Sigmoid colon (tissue), 7 donors: ENCODE measurements at places on chromosomes 12 and 14. TPM values are rescaled to one million over a fixed set of nuclear protein-coding genes. Genes with fewer than 3 reads are reported as not detected.

GRCh38 chr12:42568952-42569915 lies 20.3 kb downstream of the PRICKLE1 start:
- peaks cover 4% of the 10 kb centered on the region for H3K4me1 ChIP-seq
- H3K27me3 ChIP-seq = no peaks in the 10 kb centered on the region
- no peak for DNase-seq
- no peaks in the 10 kb centered on the region for H3K36me3 ChIP-seq
- H3K4me3 ChIP-seq = no peak overlapping the region

- H3K36me3 ChIP-seq = no peaks in the 10 kb centered on the region
- no peak overlapping the region for H3K4me3 ChIP-seq
- DNase-seq = no peak
- no peaks in the 10 kb centered on the region for H3K4me1 ChIP-seq
- peaks cover 38% of the 10 kb centered on the region for H3K27me3 ChIP-seq
These were observed 4.7 kb downstream of the LTB4R start for GRCh38 chr14:24315807-24316596.

- H3K27ac ChIP-seq = no peak overlapping the region
- H3K36me3 ChIP-seq = no peaks in the 10 kb centered on the region
- H3K4me1 ChIP-seq = no peaks in the 10 kb centered on the region
- no peak for DNase-seq
- no peak overlapping the region for H3K4me3 ChIP-seq
These were observed 134.4 kb upstream of the AMIGO2 start for GRCh38 chr12:47214001-47214619.

GRCh38 chr14:29558516-29558915 lies 369.1 kb downstream of the PRKD1 start:
- H3K36me3 ChIP-seq = no peaks in the 10 kb centered on the region
- peaks cover 14% of the 10 kb centered on the region for H3K4me1 ChIP-seq
- H3K27me3 ChIP-seq = no peaks in the 10 kb centered on the region

The DBX2 gene
- not detected for polyA plus RNA-seq

- no peak overlapping the region for H3K27ac ChIP-seq
- no peaks in the 10 kb centered on the region for H3K27me3 ChIP-seq
- H3K36me3 ChIP-seq = no peaks in the 10 kb centered on the region
- no peak for DNase-seq
- no peak overlapping the region for H3K4me3 ChIP-seq
These were observed 23.1 kb downstream of the PPTC7 start for GRCh38 chr12:110560048-110560447.

DNA sequence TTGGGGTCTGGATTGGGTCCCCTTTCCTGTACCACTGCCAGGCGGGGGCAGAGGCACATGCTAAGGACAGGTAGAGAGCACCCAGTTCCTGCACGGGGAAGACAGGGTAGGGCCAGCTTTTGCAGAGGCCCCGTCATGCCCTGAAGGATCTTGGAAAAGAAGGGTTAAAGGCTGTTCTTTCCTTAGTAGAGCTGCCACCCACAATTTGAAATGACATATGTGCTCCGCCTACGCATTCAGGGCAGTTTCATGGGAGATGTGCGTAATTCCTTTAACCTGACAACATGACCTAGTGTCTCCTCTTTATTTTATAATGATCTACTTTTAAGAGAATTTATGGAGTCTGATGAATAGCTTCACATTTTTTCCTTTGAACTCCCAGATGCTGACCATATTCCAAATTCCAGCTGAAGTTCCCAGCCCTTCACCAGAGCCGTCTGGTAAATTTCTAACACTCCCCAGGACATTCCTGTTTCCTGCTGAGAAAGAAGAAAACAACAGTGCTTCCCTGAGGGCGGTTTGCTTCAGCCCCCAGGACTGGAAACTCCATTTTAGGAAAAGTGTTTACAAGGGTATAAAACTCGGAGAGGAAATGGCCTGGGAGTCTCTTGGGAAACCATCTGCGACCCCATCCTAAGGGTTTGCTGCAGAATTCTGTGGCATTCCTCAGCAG lies 58.9 kb upstream of the PLEKHG3 start:
- no peaks in the 10 kb centered on the region for H3K36me3 ChIP-seq
- peak overlapping the region; percentile 18 for H3K4me3 ChIP-seq
- peak; percentile 86 for DNase-seq
- no peaks in the 10 kb centered on the region for H3K27me3 ChIP-seq
- H3K4me1 ChIP-seq = peaks cover 18% of the 10 kb centered on the region
- peak overlapping the region; percentile 85 for H3K27ac ChIP-seq

DNA sequence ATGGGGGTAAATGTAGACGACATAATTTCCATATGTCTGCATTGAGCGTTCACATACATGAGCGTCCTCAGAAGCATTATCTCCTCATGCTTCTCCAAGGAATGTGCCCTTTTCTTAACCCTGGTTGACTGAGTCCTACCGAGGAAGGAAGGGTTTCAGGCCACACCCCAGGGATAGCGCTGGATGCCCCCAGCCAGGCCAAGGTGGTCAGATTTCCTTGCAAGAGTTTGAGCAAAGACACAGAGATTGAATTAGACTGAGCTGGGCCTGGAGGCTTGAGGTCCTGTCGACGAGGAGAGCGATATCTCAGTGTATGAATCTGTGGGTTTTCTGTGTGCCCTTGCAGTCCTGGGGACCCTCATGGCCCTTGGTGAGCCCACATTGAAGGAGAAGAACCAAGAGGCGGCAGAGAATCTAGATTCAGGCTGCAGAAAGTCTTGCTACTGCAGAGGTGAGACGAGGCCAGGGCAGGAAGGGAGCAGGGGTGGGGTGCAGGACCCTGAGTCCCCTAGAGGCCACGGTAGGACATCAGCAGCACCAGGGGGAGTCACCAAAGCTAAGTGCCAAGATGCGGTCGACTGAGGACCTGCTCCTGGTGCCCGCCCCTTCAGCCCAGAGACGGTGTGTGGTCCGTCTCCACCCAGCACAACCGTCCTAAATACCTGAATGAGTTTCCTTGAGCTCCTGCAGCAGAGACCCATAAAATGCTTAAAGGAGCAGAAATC lies 94.7 kb upstream of the DIO3 start:
- H3K36me3 ChIP-seq = no peaks in the 10 kb centered on the region
- no peak overlapping the region for H3K27ac ChIP-seq
- H3K4me1 ChIP-seq = no peaks in the 10 kb centered on the region
- DNase-seq = no peak

GRCh38 chr14:70029296-70030132 lies 150.3 kb downstream of the SMOC1 start:
- peaks cover 6% of the 10 kb centered on the region for H3K27me3 ChIP-seq
- DNase-seq = no peak
- no peaks in the 10 kb centered on the region for H3K4me1 ChIP-seq
- H3K27ac ChIP-seq = no peak overlapping the region

The CDCA3 gene
- polyA plus RNA-seq = 31.2 TPM

DNA sequence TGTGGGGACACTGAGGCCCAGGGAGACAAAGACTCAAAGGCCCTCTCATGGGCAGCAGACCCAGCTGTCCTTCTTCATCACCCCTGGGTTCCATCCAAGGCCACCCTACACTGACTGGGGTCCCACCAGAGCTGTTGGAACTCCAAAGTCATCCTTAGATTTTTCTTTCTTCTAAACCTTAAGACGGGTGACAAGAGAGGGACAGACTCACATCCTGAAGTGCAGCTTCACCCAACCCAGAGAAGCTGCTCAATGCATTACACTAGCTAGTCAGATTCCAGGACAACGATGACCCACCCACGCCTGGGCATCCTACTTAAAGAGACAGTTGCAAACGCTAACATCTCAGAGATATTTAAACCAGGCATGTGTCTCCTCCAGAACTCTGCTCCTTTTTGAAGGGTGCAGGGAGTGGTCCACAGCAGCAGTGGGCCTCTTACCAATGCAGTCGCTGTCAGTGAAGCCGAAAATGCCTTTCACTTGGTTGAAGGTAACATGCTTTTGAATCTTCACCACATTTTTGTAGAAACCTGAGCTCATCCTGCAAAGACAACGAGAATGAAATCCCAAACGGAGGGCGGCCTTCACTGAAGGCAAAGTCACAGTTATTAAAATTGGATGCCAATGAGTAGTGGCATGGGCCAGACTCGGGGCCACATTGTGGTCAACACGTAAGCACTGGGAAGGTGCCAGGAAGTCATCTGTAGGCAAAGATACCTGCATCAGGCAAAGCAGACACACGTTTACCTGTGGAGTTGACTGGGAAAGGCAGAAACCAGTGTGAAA lies 23.4 kb downstream of the SLC25A47 start:
- no peaks in the 10 kb centered on the region for H3K4me1 ChIP-seq
- no peak overlapping the region for H3K4me3 ChIP-seq
- no peak overlapping the region for H3K27ac ChIP-seq
- peaks cover 31% of the 10 kb centered on the region for H3K36me3 ChIP-seq
- no peak for DNase-seq

GRCh38 chr14:101726954-101727302 lies 34.6 kb upstream of the PPP2R5C start:
- H3K4me3 ChIP-seq = no peak overlapping the region
- peaks cover 8% of the 10 kb centered on the region for H3K27me3 ChIP-seq
- DNase-seq = no peak
- H3K4me1 ChIP-seq = no peaks in the 10 kb centered on the region

- H3K4me3 ChIP-seq = no peak overlapping the region
- H3K36me3 ChIP-seq = no peaks in the 10 kb centered on the region
- no peak overlapping the region for H3K27ac ChIP-seq
- DNase-seq = no peak
- no peaks in the 10 kb centered on the region for H3K4me1 ChIP-seq
These were observed 982 bp upstream of the NINJ2 start for GRCh38 chr12:664075-664778.

GRCh38 chr12:71900091-71900490 lies 38.6 kb upstream of the TPH2 start:
- no peaks in the 10 kb centered on the region for H3K4me1 ChIP-seq
- no peak for DNase-seq
- H3K36me3 ChIP-seq = peaks cover 36% of the 10 kb centered on the region

The SLC4A8 gene
- under 0.01 TPM for polyA plus RNA-seq

The PTPRB gene
- 7.9 TPM for polyA plus RNA-seq

The HOXC11 gene
- polyA plus RNA-seq = not detected

GRCh38 chr14:23377573-23378563 lies 1.0 kb downstream of the CMTM5 start:
- no peak overlapping the region for H3K4me3 ChIP-seq
- DNase-seq = no peak
- no peaks in the 10 kb centered on the region for H3K4me1 ChIP-seq
- H3K36me3 ChIP-seq = no peaks in the 10 kb centered on the region
- no peak overlapping the region for H3K27ac ChIP-seq

DNA sequence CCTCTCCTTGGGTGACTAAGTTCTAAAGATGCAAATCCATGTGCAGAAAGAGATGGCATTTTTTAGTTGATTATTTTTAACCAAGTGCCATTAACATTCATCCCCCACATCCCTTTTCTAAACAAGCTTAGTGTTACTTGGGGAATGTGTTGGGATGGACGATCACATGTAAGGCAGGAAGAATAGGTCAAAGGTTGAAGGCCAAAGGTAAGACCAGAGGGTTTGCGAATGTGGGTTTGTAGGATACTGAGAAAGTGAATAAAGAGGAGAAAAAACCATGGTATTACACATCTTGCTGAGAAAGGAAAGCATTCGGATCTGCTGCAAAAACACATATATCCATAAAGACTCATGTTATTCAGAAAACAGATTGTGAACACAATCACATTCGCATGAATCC lies 111.6 kb downstream of the GCH1 start:
- no peak for DNase-seq
- H3K4me1 ChIP-seq = no peaks in the 10 kb centered on the region
- H3K4me3 ChIP-seq = no peak overlapping the region
- H3K36me3 ChIP-seq = peaks cover 30% of the 10 kb centered on the region

DNA sequence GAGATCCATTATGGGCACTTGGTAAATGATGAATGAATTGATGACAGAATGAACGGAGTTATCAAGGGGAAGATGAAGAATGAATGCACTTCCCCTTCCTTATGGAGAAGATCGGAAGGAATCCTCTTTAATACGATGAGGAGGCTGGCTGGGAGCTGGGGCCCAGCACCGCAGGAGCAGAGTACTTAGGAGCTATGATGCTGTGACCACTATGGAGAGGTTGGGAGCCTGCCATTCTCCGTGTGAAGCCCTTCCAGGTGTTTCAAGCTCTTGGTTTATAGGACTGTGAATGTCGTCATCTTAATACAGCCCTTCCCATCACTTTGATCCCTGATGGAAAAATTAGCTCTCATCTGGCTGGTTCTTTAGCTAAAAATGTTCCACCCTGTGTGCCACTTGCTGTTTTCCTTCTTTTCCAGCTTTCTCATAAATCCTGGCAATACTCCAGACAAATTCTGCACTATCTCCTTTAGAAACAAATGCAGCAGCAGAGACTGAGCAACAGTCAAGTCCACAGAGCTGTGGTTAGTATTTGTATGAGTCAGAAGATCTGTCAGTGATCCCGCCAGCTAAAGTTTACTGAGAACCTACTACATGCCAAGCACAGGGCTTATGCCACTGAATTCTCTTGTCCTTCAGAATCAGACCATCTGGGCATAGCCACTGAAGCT lies 263.1 kb upstream of the CRY1 start:
- H3K4me1 ChIP-seq = peaks cover 4% of the 10 kb centered on the region
- no peak overlapping the region for H3K4me3 ChIP-seq
- DNase-seq = no peak
- H3K27me3 ChIP-seq = no peaks in the 10 kb centered on the region
- no peak overlapping the region for H3K27ac ChIP-seq

GRCh38 chr12:47268501-47269454 lies 189.0 kb upstream of the AMIGO2 start:
- no peak for DNase-seq
- no peaks in the 10 kb centered on the region for H3K4me1 ChIP-seq
- H3K27ac ChIP-seq = no peak overlapping the region

DNA sequence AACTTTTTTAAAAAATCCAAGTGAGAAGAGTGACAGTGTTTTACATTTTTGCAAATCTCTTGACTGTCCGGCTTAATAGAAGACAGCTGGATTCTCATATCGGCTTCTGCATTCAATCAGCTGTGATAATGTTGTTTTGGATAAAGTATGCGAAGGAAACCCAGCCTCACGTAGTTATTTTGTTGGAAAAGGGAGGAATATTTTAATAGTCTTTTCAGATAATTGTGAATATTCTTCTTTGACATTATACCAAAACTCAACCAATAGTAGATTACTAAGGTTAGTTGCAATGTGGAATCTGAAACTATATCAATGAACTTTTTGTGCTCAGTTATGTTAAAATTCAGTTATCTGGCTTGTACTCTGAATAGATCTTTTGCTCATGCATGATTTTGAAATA lies 276.5 kb downstream of the ZFP36L1 start:
- DNase-seq = no peak
- no peak overlapping the region for H3K27ac ChIP-seq
- H3K36me3 ChIP-seq = no peaks in the 10 kb centered on the region
- no peaks in the 10 kb centered on the region for H3K27me3 ChIP-seq
- no peak overlapping the region for H3K4me3 ChIP-seq
- H3K4me1 ChIP-seq = peaks cover 51% of the 10 kb centered on the region

GRCh38 chr12:57329219-57329618 lies 78.2 kb upstream of the STAC3 start:
- DNase-seq = no peak
- no peaks in the 10 kb centered on the region for H3K4me1 ChIP-seq
- H3K27ac ChIP-seq = no peak overlapping the region
- H3K27me3 ChIP-seq = no peaks in the 10 kb centered on the region
- H3K4me3 ChIP-seq = no peak overlapping the region
